ENCODE measurements at places on chromosomes 2 and 18.

GRCh38 chr2:231270221-231271114 is 72.0 kb downstream of the ARMC9 start:
- no peak for DNase-seq

- DNase-seq: no peak
Measured at GRCh38 chr2:192126426-192126825, 68.3 kb downstream of the TMEFF2 start.

DNA sequence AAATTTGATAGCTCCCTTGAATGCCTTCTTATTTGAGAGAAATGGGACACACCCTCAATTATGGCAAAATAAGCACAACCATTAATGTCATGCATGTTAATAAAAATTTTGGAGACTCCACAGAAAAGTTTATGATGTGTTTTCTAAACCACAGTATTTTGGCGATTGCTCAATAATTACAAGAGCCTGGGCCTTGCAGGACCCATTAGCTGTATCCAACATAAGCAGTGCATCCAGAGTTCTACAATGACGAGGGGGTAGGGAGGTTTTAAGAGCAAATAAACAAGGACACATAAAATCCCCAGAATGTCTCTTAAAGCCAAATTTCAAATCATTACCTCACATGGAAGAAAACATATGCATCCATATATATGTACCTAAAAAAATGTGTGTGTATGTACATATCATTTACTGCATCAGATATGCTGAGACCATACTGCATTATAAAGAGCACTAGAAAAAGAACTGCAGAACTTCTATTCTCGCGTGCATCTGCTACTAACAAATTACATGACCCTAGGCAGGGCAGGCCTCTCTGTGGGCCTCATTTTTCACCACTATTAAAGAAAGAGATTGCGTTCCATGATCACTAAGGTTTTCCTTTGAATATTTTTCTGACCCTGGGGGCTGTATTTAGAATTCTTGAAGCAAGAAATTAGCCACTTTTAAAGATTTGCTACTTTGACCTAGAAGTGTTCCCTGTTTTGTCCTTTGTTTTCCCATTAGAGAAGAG is 38.0 kb downstream of the CMPK2 start:
- DNase-seq: peak; percentile 40

GRCh38 chr2:36564377-36564930 is 33.5 kb downstream of the FEZ2 start:
- no peak for DNase-seq

DNA sequence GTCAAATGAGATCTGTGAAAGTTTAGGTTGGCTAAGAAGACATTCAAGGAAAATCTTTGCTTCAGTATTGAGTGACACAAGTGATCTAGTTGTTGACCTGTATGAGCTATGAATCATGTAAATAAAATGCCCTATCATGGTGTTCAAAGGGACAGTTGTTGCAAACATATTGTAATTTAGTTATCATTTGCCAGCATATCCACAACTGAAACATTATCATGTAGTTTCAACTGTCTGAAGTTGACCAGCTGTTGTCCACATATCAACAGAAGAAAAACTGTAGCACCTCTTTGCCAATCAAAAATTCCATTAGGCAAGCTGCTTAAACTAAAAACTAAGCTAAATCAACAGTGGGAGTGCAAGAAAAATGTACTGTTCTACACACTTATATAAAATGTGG is 527.1 kb upstream of the NRXN1 start:
- DNase-seq: no peak
